GM04503 (cell line): ENCODE measurements at places on chromosomes 6 and 20.

GRCh38 chr6:40307712-40308111 lies 279.5 kb downstream of the LRFN2 start:
- no peak for DNase-seq

DNA sequence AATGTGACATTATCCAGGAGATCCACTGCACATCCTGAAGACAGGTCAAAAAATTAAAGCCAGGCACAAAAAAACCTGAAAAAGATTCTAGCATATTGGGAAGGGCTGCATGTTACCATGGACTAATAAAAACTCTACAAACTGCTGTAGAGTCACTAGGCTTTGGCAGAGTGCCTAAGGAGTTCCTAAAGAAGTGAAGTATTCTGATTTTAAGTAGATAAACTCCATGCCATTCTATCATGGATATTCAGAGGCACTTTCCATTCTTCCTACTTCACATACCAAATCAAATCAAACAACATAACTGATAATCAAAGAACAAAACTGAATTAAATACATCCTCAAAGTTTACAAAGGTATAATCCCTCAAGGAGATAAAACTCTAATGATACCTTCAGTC lies 3.0 kb upstream of the MBOAT1 start:
- DNase-seq = no peak

DNA sequence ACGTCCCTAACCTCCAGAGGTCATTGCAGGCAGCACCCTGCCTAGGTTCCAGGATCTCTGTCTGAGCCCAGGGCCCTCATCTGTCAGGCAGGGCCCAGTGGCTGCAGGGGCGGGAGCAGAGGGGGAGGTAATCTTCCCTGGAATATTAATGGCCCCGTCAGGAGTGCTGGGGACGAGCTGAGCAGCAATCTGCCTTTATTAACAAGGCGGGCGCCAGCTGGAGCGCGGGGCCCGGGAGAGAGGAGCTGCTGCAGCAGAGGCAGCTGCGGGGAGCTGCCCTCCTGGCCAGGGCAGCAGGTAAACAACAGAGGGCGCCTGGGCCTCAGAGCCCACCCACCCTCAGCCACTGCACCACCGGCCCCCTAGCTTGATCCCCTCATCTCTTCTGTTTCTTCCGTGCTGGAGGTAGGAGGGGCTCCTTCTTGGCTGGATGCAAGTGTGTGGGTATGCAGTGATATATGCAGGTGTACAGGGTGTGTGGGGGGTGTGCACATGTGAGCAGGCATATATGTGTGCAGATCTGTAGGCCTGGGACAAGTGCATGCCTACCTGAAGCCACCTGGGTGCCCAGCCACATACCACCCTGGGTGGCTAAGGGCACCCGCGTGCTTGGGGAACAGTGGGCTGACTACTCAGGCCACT lies 131.8 kb upstream of the MLN start:
- no peak for DNase-seq

GRCh38 chr6:225121-225721 lies 67.1 kb upstream of the DUSP22 start:
- no peak for DNase-seq

- no peak for DNase-seq
Measured at GRCh38 chr20:45450097-45450818, 19.3 kb upstream of the WFDC2 start.

- DNase-seq = no peak
Measured at GRCh38 chr6:163348789-163349680, 65.5 kb upstream of the QKI start.

DNA sequence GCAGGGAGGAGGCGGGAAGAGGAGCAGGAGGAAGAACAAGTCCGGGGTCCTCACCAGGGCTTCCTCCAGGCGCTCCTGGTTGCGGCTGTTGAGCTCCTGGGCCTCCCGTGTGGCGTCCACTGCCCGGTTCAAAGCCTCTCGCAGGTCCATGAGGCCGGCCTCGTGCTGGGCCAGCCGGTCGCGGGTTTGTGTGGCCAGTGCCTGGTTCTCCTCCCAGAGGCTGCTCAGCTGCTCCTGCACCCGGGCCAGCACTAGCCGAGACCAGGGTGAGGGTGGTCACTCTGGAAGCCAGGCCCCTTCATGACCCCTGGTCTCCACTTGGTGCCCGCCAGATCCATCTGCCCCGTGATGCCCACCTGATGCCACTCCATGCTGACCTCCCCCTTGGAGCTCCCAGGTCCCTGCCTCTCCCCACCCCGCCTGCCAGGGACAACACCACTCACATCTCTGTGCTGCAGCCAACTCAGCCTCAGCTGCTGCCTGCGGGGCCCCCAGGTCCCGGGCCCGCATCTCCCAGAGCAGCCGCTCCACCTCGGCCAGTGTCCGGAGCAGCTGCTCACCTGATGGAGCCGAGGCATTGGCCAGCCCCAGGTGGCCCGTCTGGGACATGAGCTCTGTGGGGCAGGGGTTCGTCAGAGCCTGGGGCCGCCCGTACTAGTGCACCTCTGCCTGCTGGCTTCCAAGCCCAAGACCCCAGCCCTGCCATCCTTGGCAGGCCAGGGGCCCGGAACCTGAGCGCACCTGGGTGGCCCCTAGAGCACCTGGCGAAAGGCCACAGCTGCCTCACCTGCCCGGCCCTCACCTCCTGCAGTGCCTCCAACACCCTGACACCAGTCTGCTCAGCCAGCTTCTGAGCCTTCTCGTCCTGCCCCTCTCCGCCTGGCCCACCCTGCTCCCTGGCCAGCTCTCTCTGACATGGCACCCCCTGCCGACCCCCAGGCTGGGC lies 15.9 kb downstream of the ADRM1 start:
- no peak for DNase-seq
